Stimulated activated naive CD4-positive, alpha-beta T cell (primary cell): ENCODE measurements at places on chromosomes 4 and X.

GRCh38 chr4:12041828-12042227 lies 613.1 kb upstream of the HS3ST1 start:
- no peak for DNase-seq

DNA sequence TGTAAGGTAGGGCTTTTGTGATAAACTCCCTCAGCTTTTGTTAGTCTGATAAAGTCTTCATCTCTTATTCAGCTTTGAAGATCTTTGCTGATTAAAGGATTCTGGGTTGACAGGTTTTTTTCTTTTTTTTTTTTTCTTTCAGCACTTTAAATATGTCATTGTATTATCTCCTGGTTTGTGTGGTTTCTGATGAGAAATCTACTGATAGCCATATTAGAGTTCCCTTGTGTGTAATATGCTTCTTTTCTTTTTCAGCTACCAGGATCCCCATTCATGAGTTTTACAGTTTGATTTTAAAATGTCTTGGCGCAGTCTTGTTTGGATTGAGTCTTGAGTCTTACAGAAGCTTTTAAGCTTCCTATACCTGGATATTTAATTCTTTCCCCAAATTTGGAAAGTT lies 504.5 kb downstream of the TLL1 start:
- no peak for DNase-seq

GRCh38 chrX:19827088-19827487 lies 60.3 kb downstream of the SH3KBP1 start:
- DNase-seq: no peak

GRCh38 chrX:43557792-43558191 lies 98.3 kb upstream of the MAOA start:
- DNase-seq: peak; percentile 56

GRCh38 chrX:17432158-17432557 lies 57.2 kb downstream of the NHS start:
- DNase-seq: no peak

DNA sequence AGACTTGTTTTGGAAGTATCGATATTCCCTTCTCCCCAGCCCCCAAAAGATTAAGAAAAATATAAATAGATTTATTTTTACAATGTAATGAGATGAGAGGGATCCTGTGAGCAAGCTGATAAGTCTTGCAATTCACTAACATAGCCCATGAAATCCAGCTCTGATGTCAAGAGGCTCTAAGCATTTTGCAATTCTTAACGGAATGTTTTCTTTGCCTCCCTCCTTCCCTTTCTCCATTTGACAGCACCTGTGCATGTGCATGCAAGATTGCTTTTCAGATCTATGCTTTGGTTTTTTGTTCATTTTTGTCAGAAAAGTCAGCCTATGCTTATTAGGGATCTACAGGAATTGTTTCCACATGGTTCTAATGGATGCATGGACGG lies 169.9 kb downstream of the SLIT2 start:
- DNase-seq: no peak

- DNase-seq: no peak
These were observed 17.3 kb downstream of the COQ2 start for GRCh38 chr4:83267121-83267829.

GRCh38 chrX:44290718-44291117 lies 52.8 kb downstream of the EFHC2 start:
- DNase-seq: no peak

GRCh38 chr4:186712690-186713089 lies 11.0 kb downstream of the FAT1 start:
- no peak for DNase-seq

GRCh38 chr4:37793562-37793961 lies 32.9 kb upstream of the PGM2 start:
- DNase-seq: peak; percentile 12

DNA sequence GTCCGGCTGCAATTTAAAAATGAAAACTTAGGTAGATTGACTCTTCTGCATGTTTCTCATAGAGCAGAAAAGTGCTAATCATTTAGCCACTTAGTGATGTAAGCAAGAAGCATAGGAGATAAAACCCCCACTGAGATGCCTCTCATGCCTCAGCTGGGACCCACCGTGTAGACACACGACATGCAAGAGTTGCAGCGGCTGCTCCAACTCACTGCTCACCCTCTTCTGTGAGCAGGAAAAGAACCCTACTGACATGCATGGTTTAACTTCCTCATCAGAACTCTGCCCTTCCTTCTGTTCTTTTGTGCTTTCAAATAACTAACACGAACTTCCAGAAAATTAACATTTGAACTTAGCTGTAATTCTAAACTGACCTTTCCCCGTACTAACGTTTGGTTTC lies 41.0 kb downstream of the MAP7D3 start:
- DNase-seq: no peak

- no peak for DNase-seq
These were observed 242.1 kb upstream of the ZCCHC13 start for GRCh38 chrX:74061879-74062278.

GRCh38 chr4:54661169-54661568 lies 3.4 kb downstream of the KIT start:
- DNase-seq: no peak

DNA sequence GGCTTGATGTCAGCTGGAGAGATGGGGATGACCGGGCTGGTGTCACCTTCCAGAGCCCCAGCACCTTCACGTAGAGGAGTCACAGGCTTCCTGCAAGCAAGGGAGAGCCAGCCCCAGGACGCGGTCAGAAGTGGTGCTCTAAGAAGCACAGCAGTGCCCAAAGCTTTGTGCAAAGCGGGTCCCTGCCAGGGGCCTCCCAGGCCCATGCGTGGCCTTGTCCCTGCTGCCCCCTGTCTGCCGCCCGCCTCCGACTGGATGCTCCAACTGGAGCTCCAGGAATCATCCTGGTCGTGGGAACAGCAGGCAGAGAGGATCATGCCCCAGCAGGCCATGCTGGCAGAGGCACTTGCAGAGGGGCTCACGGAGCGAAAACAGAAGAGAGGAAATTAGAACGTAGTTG lies 40.1 kb upstream of the LRPAP1 start:
- no peak for DNase-seq

DNA sequence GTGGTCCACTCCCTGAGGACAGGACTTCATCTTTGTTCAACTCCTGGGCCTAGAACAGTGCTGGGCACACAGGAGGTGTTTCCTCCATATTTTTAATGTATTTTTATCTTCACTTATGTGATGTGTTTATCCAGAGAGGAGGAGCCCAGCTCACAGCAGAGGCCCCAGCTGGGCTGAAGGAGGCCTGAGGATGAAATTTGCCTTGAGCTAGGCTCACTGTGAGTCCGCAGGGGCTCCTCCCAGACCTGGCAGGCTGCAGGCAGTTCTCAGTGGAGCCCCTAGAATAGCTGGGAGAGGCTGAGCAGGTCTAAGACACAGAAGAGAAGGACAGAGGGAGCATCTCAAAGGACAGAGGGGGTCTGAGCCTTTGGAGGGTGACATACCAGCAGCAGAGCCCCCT lies 26.8 kb downstream of the C4orf50 start:
- DNase-seq: no peak

GRCh38 chr4:182062458-182062857 lies 180.7 kb upstream of the TENM3 start:
- no peak for DNase-seq

- peak; percentile 39 for DNase-seq
These were observed 2.5 kb downstream of the CXorf38 start for GRCh38 chrX:40644821-40645358.

GRCh38 chrX:153321381-153322124 lies at the start of gene PNMA6F:
Gene PNMA6F (minus strand): TSS chrX:153321767. CDS start chrX:153320674, 1,093 bp downstream.
- DNase-seq: no peak

GRCh38 chr4:6761649-6762615 lies 20.6 kb upstream of the KIAA0232 start:
- no peak for DNase-seq

- DNase-seq: no peak
These were observed 34.1 kb upstream of the MXD4 start for GRCh38 chr4:2295900-2296442.

DNA sequence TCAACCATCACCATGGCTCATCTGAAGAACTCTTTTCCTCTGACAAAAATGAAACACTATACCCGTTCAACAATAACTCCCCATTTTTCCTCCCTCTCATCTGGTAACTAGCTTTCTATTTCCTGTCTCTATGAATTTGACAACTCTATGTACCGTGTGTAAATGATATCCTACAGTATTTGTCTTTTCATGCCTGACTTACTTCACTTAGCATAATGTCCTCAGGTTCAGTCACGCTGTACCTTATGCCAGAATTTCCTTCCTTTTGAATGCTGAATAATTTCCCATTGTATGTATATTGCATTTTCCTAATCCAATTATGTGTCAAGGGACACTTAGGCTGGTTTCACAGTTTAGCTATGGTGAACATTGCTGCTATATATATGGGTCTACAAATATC lies 18.2 kb downstream of the MAGEA9 start:
- no peak for DNase-seq

DNA sequence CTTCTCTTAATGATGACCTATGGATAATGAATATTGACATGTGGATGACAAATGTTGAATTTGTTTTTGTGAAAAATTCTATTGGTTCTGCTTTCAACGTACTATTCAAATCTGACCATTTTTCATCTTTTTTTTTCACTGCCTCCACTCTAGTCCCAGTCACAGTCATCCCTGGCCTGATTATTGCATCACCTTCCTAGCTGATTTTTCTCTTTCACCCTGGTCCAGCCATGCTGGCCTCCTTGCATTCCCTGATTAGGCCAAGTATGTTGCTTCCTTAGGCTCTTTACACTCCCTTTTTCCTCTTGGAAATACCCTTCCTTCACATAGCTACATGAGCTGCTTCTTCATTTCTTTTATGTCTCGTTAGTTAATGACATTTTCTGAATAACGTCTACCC lies 58.1 kb upstream of the MAP9 start:
- no peak for DNase-seq

GRCh38 chr4:24625091-24625490 lies 40.7 kb upstream of the DHX15 start:
- no peak for DNase-seq

DNA sequence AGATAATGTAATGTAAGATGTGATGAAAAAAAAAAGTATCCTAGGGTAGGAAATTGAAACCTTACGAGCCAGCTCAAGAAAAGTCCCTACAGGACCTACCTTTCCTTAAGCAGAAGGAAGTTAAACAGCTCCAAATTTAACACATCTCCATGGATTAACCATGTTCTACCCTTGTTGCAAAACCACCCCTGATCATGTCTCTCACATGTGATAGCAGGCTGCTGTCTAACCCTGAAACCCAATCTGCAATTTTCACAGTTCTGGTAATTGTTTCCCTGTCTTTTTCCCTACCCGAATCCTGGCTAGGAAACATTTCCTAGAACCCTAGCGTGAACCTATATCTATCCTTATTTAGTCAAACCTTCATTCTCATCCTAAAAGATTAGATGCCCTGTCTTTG lies 198.9 kb downstream of the SPOCK3 start:
- DNase-seq: no peak

DNA sequence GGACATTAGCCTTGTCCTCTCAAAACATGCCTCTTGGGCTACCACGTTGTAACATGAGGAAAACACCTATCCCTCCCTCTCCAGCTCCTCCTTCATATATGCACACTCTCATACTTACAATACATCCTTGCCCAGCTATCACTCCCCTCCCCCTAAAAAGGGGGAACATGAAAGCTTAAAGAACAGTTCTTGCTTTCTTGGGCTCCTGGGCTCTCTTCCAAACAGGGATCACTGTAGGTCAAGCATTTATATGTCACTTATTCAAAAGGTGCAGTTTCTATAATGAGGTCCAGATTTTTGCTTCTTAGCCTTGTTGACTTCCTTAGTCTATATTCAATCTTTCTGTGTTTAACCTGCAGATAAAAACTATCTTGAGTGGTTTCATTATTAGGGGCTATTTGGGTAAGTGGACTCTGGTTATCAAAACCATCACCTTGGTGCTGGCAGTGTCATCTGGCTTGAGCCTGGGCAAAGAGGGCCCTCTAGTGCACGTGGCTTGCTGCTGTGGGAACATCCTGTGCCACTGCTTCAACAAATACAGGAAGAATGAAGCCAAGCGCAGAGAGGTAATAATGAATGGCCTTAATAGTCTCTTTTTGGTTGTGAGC lies 119.4 kb downstream of the AKAP4 start:
- no peak for DNase-seq

GRCh38 chr4:187321711-187322110 lies 598.1 kb upstream of the FAT1 start:
- no peak for DNase-seq

GRCh38 chrX:40423299-40423698 lies 157.5 kb upstream of the ATP6AP2 start:
- no peak for DNase-seq

DNA sequence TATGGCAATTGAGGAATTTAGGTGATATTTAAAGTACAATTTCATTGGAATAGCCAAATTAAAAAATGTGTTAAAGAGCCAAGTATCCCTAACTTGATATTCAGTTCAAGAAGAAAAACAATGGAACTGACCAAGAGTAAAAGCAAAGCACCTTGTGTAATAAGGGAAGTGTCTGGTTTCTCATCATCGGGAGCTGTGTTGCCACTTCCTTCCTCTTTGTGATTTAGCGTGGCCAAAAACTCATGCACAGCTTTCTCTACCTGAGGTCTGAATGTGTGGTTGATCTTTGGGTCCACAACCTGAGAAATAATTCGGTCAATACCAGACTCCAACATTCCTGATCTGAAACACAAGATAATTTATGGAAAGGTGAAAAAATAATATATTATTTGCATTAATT lies 12.4 kb downstream of the BOD1L1 start:
- no peak for DNase-seq

GRCh38 chr4:82784681-82785610 lies 13.7 kb downstream of the SCD5 start:
- no peak for DNase-seq

- DNase-seq: no peak
These were observed 54.3 kb downstream of the CLCN5 start for GRCh38 chrX:49976682-49977197.

DNA sequence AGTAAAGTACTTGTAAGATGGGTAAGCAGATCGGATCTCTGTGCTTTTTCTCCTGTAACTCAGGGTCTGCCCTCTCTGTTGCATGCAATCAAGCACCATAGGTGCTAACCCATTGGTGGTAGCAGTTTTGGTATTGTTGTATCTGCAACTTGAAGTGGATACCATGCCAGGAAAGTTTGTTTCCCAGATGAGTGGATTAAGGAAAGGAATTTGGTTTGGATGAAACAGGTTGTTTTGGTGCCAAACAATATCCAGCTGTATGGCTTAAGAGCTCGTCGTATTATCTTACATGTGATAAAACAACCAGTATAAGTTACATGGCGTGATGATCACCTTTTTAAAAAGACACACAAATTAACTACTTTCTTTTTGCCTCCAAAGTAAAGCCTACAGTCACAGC lies 280.9 kb upstream of the TENM3 start:
- DNase-seq: no peak
